Metanephros (tissue), 2 donors: ENCODE measurements at places on chromosomes 5 and 9. TPM values are rescaled to one million over a fixed set of nuclear protein-coding genes. Genes with fewer than 3 reads are reported as not detected.

The PCDHGA10 gene
- total RNA-seq: 9.1 TPM

The ARSI gene
- 5.3 TPM for total RNA-seq

The RGMB gene
- total RNA-seq: 26.4 TPM

The ANKRD31 gene
- 0.41 TPM for total RNA-seq

The PCDHGB2 gene
- total RNA-seq: 8.8 TPM

The NXNL2 gene
- total RNA-seq: 3.4 TPM

The AK8 gene
- 1.9 TPM for total RNA-seq

The MVB12B gene
- total RNA-seq: 24.4 TPM

The SOHLH1 gene
- not detected for total RNA-seq

The MXD3 gene
- total RNA-seq: 32.5 TPM

The DMRT2 gene
- total RNA-seq: 7.0 TPM

The ALDH7A1 gene
- total RNA-seq: 49.2 TPM

The MLANA gene
- 0.41 TPM for total RNA-seq

The IL5 gene
- not detected for total RNA-seq

The IFNA21 gene
- not detected for total RNA-seq

The PPP3R2 gene
- total RNA-seq: 0.23 TPM

The PCDHGA6 gene
- 10.3 TPM for total RNA-seq

The LVRN gene
- 2.6 TPM for total RNA-seq

The HSPB3 gene
- 17.4 TPM for total RNA-seq

The CYLC2 gene
- total RNA-seq: not detected

The WNK2 gene
- total RNA-seq: 21.3 TPM

The UBE2R2 gene
- total RNA-seq: 22.9 TPM

The TLX3 gene
- not detected for total RNA-seq

The BTNL3 gene
- not detected for total RNA-seq

The GABBR2 gene
- total RNA-seq: 2.0 TPM

The BRD3 gene
- total RNA-seq: 30.0 TPM

The MOB3B gene
- total RNA-seq: 13.3 TPM

The JAKMIP2 gene
- total RNA-seq: 2.9 TPM

The PCDHGA1 gene
- 1.1 TPM for total RNA-seq

The SHB gene
- 21.2 TPM for total RNA-seq

The CD274 gene
- total RNA-seq: 2.7 TPM
